ENCODE measurements at places on chromosomes 5 and 9.

DNA sequence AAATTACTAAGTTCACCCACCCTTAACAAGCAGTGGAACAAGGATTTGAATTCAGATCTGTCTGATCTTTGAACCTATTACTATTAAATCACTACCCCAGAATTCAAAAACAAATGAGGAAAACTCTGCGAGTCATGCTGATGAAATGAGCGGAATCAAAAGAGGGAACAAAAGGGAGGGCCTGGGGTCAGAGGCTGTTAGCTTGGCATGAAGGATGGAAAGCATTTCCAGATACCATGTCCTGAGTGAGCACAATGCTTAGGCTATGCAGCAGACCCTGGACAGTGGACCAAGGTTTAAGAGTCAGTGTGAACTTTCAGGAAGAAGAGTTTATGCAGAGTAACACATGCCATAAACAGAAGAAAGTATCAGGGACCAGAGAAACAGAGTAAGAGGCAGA, 30.5 kb downstream of the GRIA1 start:
- no peak for DNase-seq

- DNase-seq = no peak
Observed at GRCh38 chr5:119926301-119926700, 296.9 kb downstream of the FAM170A start.

GRCh38 chr5:101102506-101102905, 199.4 kb upstream of the ST8SIA4 start:
- DNase-seq = no peak

DNA sequence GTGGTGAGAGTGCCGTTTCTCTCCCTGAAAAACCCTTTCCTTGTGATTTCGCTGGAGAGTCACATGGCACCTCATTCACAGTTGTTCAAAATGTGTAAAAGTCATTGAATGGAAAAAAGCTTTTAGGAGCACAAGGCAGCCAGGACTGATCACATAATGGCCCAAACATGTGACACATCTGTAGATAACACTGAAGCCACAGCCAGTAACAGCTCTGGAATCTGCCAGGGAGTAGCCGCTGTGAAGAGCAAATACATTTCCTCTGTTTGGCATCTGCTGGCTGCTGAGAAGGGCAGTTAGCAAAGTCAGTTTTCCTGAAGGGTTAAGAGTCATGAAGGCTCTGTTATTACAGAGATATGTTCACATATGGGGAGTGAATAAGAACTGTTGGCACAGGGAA, 271.8 kb downstream of the NNT start:
- no peak for DNase-seq

GRCh38 chr5:81147011-81147885, 85.9 kb upstream of the CKMT2 start:
- DNase-seq = no peak

GRCh38 chr5:10648806-10649665, 85.2 kb downstream of the ANKRD33B start:
- DNase-seq = no peak

GRCh38 chr5:143588933-143589662, 185.6 kb upstream of the NR3C1 start:
- no peak for DNase-seq

- DNase-seq = no peak
Observed at GRCh38 chr5:143436871-143437270, 33.4 kb upstream of the NR3C1 start.

DNA sequence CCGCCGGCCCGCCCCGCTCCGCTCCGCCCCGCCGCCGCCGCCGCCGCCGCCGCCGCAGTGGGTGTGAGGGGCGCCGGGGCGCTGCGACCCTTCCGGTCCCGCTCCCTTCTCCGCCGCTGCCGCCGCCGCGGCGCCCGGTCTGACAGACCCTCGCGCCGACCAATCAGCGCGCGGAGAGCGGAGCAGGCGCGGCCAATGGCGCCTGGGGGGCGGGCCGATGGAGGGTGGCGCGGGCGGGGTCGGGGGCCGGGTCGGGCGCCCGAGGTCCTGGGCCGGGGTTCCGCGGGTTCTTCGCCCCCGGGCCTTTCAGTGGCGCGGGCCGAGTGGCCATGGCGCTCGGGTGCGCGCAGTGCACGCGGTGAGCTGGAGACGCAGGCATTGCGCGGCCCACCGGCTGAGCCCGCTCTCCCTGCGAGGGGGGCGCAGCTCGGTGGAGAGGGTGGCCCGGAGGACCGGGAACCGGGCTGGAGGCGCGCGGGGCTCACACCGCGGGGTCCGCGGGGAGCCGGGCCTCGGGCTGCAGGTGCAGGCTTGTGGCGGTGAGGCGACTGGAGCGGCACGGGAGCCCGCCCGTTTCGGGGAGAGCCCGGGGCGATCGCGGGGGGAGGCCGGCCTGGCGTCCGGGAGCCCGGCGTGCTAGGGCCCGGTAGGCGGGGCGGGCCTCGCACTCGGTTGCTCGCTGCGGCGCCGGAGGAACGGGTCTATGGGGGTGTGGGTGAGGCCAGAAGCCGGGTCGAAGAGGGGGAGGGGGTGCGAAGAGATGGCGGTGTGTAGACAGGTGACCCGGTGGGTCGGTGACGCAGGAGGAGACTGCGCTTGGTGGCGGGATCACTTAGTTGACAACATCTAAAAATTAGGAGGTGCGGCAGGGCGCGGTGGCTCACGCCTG, at the start of gene MAPK9:
TSS of gene MAPK9 (minus strand) at position 141 of the 889 bp plus-strand sequence. CDS start 11,522 bp downstream, outside the sequence.
- DNase-seq = peak; percentile 90

DNA sequence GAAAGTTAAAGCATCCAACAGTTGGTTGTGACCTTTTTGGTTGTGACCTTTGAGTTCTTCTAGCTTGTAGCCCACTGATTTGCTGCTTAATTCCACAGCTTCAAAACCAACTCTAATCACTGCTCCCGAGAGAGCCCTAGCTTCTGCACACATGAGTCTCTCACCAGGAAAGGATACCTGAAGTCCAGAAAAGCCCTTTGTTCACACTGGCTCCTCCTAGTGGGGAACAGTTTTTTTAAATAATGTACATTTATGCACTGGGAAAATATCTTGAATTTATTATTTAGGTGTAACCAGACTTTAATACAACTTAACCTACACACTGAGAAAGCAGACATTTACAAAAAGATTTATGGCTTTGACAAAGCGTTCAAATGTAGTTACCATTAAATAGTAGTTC, 120.2 kb upstream of the CCDC152 start:
- DNase-seq = peak; percentile 34

GRCh38 chr5:102971676-102972293, 148.2 kb downstream of the GIN1 start:
- DNase-seq = peak; percentile 22

GRCh38 chr9:105679257-105680022, 14.9 kb upstream of the TMEM38B start:
- no peak for DNase-seq

DNA sequence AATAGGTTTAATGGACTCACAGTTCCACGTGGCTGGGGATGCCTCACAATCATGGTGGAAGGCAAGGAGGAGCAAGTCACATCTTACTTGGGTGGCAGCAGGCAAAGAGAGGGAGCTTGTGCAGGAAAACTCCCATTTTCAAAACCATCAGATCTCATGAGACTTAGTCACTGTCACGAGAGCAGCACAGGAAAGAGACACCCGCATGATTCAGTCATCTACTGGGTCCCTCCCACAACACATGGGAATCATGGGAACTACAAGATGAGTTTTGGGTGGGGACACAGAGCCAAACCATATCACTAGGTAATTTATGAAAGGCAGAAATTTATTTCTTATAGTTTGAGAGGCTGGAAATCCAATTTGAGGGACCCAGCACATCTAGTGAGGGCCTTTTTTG, 40.0 kb downstream of the MTREX start:
- DNase-seq = no peak

DNA sequence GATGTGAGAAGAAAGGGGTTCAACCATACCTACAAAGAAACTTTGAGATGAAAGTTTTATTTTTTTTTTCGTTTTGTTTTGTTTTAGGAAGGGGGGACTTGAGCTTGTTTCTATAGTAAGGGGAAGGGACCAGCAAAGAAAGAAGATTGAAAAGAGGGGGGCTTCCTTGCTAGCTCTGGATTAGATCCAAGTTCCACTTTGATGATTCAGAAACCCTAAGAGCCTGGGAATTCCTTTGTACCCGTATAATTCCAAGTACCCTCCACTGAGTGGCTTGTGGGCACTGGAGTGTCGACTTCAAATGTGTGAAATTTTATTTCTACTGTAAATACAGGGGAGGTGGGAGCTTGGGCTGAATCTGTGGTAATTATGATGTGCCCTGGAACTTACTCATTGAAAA, 10.9 kb downstream of the MAMDC2 start:
- DNase-seq = no peak

- no peak for DNase-seq
Observed at GRCh38 chr9:21160178-21160577, 6.3 kb downstream of the IFNA21 start.

- DNase-seq = no peak
Observed at GRCh38 chr5:8807636-8808035, 738.2 kb downstream of the SEMA5A start.

DNA sequence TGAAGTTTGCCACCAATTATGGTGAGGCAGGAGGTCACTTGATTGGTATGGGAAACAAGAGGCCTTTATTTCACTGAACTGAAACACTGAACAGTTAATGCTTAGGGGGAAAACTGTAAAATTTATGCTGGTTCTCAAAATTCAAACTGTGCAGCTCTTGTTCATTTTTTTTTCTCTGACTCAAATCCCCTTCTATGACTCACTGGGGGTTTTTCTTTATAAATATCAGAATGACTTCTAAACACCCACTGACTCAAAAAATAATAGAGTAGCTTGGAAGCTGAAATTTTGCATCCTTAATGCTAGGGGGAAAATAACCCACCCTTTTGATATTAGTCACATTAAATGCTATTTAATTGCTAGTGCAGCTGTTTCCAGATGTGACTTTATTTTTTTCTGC, 24.1 kb upstream of the OTP start:
- no peak for DNase-seq

GRCh38 chr9:125652759-125653158, 54.2 kb downstream of the MAPKAP1 start:
- DNase-seq = no peak

DNA sequence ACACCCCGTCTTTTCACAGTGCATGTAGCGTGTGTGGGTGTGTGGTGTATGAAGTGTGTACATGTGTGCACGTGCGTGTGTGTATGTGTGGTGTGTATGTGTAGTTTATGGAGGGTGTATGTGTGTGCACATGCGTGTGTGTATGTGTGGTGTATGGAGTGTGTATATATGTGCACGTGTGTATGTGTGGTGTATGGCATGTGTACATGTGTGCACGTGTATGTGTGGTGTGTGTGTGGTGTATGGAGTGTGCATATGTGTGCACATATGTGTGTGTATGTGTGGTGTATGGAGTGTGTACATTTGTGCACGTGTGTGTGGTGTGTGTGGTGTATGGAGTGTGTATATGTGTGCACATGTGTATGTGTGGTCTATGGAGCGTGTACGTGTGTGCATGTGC, 13.2 kb downstream of the MYMK start:
- DNase-seq = no peak

DNA sequence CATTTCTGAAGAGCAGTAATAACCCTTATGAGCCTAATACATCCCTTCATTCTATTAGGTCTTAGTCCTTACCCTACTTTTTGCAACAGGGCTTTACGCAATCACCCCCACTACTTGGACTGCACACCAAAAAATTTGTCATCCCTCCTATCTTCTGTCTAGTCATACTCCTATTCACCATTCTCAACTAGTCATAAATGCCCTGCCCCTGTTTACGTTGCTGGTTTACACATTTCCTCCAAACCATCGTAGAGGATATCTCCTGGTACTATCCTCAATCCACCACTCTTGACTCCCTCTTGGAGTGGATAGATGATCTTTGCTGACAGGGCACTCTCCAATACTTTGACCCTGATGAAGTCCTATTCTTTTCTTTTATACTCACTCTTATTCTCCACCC, 98.2 kb upstream of the CCNG1 start:
- DNase-seq = no peak

Data from RPMI8226 (cell line).